ENCODE measurements at places on chromosomes 12 and 14. TPM values are rescaled to one million over a fixed set of nuclear protein-coding genes. Genes with fewer than 3 reads are reported as not detected.

Gene CKAP4
- 47.3 TPM for total RNA-seq

Gene GYS2
- total RNA-seq, result not detected

Gene PRIMA1
- 0.23 TPM for total RNA-seq

GRCh38 chr12:126159139-126159538 lies 1093.9 kb downstream of the AACS start:
- no peaks in the 10 kb centered on the region for H3K36me3 ChIP-seq
- H3K27me3 ChIP-seq, result no peaks in the 10 kb centered on the region
- no peaks in the 10 kb centered on the region for H3K4me1 ChIP-seq
- H3K4me3 ChIP-seq, result no peak overlapping the region

DNA sequence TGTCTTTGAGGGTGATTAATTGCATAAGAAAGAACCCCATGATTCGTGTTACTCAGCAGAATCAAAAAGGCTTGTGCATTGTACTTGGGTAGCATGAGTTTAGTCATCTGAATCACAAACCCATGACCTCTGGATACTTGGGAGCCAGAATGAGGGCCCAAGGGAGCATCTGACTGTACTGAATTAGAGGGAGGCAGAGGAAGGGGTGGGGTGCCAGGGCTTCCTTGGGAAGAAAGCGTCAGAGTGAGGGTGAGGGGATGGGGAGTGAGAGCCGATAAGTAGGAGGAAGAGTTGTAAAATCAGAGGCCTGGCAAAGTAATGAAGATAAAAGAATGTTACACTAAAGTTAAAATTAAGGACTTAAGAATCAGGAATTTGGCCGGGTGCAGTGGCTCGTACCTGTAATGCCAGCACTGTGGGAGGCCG lies 29.8 kb downstream of the GPRC5D start:
- no peaks in the 10 kb centered on the region for H3K4me1 ChIP-seq
- no peak overlapping the region for H3K4me3 ChIP-seq
- H3K27ac ChIP-seq, result no peak overlapping the region
- DNase-seq, result no peak

Data from upper lobe of left lung (tissue), 6 donors.